ENCODE measurements at places on chromosomes 1 and 21.

DNA sequence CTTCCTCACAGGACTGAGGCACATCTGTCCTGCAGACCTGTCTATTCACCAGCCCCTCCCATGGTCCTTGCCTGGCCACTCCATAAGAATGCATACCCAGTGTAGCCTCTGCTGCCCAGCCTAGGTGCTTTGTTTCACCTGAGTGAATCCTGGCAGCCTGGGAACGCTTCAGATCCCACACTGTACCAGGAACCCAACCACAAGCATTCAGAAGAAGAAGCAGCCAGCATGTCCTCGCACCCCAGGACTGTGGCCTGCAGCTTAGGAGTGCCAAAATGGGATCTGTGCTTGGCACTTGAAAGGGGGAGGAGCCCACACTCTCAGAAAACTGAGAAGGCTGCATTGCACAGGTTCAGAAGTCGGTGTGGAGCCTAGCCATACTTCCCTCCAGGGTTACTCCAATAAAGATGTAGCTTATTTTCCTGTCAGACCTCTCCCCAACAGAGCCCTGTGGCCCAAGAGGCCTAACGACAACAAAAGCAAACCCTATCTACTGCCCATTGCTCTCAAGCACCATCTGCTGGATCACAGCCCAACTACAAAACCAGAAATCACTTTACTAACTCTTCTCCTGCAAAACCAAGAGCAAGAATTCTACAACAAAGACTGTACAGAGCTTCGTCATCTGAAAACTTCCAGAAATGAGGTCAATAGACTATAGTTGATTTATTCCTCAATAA is 923.1 kb upstream of the NEGR1 start:
- no peak for DNase-seq

- DNase-seq: no peak
These were observed 30.0 kb downstream of the WLS start for GRCh38 chr1:68202239-68202832.

DNA sequence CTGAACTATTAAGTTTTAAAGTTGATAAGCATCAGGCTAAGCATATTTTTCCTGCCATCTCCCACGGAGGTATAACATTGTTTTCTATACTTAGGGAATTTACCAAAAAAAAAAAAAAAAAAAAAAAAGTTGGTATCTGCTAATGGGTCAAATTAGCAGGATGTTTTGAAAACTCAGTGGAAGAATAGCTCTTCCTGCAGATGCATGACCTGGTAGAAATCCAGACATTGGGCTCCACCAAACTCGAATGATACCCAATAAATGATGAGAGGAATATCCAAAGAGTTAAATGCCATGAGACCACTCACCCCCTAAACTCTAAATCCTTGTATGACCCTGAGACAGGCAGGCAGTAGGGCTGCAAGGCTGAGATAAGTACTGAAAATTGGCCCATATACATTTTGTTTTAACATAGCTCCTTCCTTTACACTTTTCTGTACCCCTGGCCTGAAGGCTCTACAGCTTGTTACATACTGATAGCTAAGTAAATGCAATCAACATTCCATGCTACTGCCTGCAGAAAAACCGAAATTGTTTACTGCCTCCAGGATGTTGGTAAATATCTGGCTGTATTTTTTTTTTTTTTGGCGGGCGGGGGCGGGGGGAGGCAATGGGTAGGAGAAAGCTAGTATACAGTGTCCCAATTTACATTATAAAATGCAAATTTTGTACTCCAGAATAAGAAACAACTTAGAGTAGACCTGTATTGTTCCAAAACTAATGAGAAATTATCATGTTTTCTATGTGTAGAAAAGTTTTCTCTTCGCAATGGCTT is 57.6 kb downstream of the NFIA start:
- DNase-seq: no peak

GRCh38 chr1:211843507-211844298 is 13.1 kb upstream of the LPGAT1 start:
- no peak for DNase-seq

- no peak for DNase-seq
These were observed 77.5 kb downstream of the SLC45A1 start for GRCh38 chr1:8395433-8395866.

DNA sequence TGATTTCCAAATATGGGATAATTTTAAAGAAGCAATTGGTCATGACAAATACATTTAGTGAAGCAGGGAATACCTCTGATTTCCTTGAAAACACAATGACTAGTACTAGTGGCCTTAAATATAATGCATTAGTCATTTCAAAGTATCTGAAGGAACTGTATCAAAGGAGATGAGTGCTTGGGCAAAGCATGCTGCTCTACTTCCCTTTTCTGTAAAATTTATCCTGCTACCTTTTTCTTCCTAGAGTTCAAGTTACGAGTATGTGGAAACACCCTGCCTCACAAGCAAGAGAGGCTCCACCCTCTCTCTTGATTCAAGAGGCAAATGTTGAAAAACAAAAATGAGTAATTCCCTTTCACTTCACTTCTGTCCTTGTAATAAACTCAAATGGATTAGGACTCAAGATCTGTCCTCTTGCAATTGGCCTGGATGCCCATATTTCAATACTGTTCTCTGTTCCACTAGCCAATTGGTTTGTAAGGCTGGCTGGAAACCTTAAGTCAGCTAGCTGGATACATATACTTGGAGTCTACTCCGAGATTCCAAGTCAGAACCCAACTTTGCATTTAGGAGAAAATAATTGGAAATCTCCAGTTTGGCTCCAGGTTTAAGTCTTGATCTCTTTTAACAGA is 92.5 kb downstream of the CDC42BPA start:
- DNase-seq: no peak

DNA sequence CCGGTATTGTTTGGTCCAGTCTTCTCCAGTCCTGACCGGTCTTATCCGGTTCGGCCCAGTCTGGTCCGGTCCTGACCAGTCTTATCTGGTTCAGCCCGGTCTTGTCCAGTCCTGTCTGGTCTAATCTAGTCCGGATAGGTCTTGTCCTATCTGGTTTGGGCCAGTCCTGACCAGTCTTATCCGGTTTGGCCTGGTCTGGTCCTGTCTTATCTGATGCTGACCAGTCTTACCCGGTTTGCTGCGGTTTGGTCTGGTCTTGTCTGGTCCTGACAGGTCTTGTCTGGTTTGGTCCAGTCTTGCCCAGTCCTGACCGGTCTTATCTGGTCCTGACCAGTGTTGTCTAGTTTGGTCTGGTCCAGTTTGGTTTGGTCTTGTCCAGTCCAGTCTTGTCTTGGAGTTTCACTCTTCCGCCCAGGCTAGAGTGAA is 30.1 kb downstream of the DHX9 start:
- no peak for DNase-seq

DNA sequence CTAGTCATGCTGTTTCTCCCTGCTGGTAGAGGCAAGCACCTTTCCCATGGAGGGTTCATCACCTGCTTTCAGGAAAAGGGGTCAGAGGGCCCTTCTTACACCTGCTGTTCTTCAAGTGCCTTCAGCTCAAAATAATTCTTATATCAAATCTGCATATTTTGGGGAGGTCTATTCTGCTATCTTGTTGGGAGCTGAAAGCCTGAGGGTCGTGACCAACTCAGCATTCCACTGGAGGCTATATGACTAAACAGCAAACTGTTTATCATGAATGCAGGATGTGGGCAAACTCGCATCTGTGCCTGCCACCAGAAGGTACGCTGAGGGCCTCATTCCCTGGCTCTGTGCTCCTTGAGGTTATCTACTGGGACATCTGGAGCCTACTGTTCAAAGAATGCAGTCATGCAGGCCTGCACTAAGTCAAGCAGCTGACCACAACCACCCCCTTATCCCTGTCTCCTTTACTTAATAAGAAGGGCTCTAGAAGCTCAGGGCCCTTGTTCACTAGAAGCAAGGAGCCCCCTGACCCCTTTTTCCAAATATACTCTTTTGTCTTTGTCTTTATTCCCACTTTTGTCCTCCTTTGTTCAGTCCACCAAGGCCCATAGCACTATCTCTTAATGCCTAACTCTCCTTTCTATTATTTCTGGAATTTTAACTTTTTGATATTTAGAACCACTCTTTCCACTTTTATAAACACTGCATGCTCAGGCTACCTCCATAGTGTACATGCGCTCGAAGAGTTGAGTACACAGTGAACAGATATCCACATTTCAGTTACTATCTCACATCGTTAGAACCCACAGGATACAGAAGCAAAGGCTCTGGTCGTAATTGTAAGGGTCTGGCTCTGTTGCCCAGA is 4.5 kb upstream of the TRIM17 start:
- DNase-seq: no peak

- DNase-seq: no peak
These were observed 5.2 kb downstream of the SLC2A1 start for GRCh38 chr1:42953182-42954180.

- no peak for DNase-seq
These were observed 191.4 kb downstream of the MIS18A start for GRCh38 chr21:32087447-32087846.

GRCh38 chr21:37582590-37582989 is 216.0 kb downstream of the DYRK1A start:
- no peak for DNase-seq

GRCh38 chr1:145908653-145909052 is 1.2 kb downstream of the ITGA10 start:
- no peak for DNase-seq

DNA sequence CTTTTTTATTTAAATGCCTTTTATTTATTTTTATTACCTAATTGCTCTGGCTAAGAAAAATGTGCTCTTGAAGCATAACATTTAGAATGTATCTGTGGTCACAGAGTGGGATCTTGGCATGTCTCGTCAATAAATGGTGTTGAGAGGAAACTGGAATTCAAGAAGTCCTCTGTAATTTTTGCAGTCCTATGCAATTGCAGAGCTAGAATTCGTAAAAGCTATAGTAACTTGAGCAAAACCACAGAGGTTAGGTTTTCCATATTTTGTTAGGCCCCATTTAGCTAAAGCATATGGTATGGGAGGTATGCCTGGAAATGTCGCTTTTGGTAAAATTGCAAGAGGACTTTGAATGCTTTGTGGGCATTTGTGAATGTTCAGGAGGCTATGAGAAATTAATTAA is 466.7 kb upstream of the NFIA start:
- DNase-seq: no peak

DNA sequence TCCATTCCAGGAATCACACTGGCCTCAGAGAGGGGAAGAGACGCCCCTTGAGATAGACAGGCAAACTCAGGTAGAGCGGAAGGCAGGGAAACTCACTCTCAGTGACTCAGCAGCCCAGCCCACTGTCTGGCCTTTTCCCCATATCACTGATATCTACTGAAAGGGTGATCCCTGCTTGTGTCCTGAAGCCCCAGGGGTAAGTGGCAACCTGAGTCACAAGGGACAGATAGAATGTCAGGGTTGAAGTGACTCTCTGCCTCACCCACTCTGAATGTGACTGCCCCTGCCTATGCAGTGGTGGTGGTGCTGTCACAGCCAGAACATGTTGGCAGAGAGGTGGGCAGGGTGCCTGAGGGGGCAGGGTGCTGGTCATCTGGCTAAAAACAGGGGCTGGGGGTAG is 157.5 kb upstream of the FGGY start:
- no peak for DNase-seq

GRCh38 chr1:16073490-16074119 is at the start of gene FAM131C:
Gene FAM131C, minus strand, starts transcription at chr1:16073651. Its CDS starts 209 bp downstream, at chr1:16073442.
- DNase-seq: peak; percentile 10

DNA sequence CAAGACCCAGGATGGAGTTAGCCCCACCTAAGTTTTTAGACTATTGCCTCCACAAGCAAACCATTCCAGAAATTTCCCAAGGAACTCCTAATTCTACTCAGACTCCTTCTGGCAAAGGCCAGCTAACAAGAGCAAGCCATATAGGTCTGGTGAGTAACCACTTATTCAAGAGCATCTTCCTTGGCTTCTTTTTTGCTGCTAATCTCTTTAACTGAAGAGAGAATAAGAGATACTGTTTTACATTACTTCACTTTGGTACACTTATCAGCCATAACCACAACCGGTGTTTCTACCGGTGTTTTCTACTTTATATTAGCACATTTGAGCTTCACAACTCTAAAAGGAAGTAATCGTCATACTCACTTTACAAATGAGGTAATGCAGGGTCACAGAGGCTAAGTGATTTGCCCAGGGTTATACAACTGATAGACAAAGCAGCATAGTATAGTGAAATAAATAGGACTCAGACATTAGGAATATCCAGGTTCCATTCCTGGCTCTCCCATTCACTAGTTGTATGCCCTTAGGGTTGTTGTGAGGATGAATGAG is 1.7 kb upstream of the EPS15 start:
- DNase-seq: no peak

DNA sequence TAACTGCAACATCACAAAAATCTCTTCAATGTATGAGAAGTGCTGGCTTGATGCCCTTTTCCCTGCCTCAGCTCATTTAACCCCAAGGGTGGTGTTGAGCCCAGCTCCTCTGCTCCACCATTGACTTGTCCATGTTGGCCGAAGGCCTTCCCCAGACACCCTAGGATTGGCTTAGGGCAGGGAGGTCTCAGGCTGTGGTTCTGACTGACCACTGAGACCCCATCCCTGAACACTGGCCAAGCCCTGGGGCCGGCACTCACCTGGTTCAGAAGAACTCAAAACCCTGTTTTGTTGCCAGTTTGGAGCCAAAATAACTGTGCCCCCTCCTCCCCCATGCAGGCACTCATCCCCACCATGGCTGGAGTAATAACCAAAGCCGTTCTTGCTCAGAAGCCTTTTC is 38.6 kb downstream of the NENF start:
- DNase-seq: no peak
